ENCODE measurements at places on chromosomes 6 and 20.

DNA sequence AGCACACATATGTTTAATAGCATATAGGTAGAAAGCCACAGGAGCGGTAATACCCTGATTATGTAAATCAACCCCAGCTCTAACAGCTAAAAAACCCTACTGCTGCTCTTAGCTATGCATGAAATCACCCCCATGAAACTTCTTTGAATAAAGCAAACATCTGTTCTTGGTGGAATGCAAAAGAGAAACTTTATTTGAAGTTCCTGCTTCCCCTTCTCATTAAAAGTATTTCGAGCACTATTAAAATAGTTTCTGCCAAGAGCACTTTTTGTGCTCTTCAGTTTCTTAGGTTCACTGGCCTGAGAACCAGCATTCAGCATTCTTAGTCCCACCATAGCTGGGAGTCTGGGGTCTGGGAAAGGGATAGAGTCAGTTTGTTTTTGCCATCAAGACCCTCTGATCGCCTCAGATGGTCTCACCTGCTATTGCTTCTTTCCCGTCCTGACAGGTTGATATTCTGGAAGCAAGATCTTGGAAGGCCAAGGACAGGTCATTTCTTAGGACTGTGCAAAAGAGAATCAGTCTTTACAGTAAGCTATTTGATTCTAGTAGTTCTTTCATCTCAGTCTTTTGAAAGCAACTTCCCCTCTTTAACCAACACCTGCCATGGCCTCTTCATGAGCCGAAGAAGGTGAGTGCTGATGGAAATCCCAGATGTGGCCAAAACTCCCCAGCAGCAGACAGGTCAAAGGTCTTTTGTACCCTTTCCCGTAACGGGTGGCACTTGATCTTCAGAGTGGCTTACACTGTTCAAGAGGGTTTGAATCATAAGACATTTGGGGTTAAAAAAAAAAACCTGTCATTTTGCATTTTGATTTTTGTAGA, 76.5 kb upstream of the TMEM170B start:
- no peak for DNase-seq

GRCh38 chr20:18265441-18265840, 22.9 kb upstream of the ZNF133 start:
- DNase-seq, result peak; percentile 30

- DNase-seq, result no peak
Measured at GRCh38 chr6:126293891-126294524, 45.9 kb upstream of the CENPW start.

DNA sequence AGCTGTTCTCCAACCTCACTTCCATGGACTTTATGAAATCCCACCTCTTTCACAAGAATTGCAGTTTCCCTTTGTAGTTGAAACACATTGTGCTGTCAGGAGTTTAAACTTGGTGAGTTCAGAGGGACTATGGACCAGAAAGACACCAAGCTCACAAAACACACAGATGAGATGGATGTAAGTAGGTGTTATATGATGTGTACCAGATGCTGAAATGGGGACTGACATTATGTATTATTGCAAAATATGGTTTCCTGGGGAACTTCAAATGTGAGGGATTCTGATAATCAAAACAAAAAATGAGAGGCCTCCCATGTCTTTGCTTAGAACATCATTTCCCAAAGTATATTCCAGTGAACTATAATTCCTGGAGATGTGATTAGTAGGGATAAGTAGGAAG, 401.1 kb upstream of the ARID1B start:
- DNase-seq, result no peak

GRCh38 chr6:143655541-143655940, 22.2 kb upstream of the PHACTR2 start:
- no peak for DNase-seq

GRCh38 chr6:133254552-133255228, 13.5 kb downstream of the EYA4 start:
- DNase-seq, result no peak

GRCh38 chr6:2909718-2910117, 6.6 kb upstream of the SERPINB9 start:
- no peak for DNase-seq

- DNase-seq, result no peak
Measured at GRCh38 chr20:51735728-51736600, 32.2 kb downstream of the ATP9A start.

- no peak for DNase-seq
Measured at GRCh38 chr6:94673251-94673650, 904.1 kb upstream of the MANEA start.

DNA sequence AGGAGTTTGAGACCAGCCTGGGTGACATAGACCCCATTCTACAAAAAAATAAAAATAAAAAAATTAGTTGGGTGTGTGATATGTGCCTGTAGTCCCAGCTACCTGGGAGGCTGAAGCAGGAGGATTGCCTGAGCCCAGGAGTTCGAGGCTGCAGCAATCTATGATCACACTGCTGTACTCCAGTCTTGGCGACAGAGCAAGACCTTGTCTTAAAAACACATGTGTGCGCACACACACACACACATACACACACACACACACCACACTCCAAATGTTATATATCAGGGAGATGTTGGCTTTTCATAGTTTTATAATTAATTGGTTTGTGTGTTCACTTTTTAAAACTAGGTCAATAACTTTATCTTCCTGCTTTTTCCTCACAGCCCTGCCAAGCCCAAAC, 110.5 kb downstream of the RTN4IP1 start:
- DNase-seq, result no peak

DNA sequence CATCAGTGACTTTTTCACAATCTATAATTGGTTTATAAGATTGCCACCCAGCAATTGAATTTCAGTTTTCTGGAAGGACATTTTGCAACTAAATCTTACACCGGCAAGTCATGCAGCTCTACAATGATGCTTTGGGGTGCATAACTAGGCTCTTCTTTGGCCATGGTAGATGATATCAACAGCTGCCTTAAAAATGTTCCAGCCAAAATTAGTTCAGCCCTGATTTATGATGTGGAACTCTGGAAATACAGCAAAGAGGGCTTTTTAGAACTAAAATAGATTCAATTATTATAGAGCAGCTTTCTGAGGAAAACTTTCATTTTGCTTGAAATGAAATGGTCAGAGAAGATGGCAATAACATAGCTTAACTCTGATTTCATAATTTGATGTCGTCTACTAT, 18.4 kb upstream of the MCM9 start:
- DNase-seq, result no peak

- no peak for DNase-seq
Measured at GRCh38 chr20:61558726-61559125, 306.7 kb downstream of the CDH4 start.

DNA sequence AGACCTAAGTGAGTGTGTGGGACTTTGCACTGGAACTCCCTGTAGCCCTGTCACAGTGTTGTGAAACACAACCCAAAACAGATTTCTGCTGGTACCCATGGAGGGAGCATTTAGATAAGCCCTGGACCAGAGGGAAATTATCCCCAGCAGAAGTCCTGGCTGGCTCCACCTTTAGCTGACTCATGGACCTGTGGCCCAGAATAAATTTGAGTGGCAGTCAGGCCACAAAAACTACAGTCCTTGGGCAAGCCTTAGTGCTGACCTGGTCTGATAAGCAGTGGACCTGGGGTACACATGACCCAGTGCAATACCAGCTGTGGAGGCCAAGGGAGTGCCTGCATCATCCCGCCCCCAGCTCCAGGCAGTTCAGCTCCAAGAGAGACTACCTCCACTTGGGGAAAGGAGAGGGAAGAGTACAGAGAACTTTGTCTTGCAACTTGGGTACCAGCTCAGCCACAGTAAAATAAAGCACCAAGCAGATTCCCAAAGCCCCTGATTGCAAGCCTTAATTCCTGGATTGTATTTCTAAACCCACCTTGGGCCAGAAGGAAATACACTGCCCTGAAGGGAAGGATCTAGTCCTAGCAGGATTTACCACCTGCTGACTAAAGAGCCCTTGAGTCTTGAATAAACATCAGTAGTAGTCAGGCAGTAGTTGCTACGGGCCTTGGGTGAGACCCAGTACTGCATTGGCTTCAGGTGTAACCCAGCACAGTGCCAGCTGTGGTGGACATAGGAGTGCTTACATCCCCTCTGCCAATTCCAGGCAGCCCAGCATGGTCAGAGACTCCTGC, 140.4 kb upstream of the COL21A1 start:
- peak; percentile 22 for DNase-seq
